ENCODE measurements at places on chromosomes 2 and 18.

DNA sequence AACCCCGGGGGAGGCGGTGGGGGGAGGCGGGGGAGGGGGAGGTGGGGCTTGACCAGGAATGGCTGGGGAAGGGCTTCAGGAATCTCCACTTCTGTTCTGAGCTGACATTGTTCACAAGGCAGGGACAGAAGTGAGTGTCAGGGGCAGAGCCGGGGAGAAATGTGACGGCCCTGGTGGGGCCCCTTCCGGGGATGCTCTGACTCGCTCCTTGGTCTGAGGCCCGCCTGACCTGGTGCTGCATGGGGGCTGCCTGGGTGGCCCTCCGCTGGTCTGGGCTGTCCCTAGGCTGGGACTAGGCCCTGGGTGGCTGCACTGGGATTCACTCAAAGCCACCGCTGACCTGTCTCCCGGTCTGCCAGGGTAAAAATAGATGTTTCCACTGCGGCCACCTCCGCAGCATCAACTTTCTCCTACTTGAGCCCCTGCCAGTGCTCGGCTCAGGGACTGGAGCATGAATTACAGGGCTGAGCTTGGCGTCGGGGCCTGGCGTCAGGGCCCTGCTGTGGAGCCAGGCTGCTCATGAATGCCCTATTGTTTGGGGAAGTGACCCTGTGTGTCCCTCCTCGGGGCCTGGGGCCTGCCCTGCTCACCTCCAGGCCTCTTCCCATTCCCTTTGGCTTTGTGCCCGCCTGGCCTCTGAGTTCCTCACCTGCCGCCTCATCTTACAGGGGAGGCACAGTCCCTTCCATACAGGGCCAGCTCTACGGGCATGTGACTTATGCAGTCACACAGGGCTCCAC lies 247.5 kb downstream of the DYSF start:
- no peak for DNase-seq

- peak; percentile 57 for DNase-seq
Observed at GRCh38 chr2:9630117-9630735, 571 bp downstream of the YWHAQ start.

DNA sequence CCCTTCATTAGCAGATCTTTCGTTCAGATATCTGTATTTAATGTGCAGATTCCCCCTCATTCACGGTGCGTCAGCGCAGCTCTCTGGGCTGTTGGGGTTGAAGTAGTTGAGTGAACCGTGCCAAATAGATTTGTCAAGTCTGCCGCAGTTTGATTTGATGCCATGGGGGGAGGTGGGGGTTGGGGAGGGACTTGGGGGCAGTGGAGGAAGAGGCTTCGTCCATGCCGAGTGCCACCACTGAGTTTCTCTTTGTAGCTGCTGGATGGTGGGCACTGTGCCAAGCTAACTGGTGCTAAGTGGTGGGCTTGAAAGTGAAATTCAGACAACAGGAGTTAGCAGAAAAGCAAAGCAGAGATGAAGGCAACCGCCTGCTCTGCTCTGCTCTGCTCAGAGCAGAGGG lies 47.9 kb downstream of the NRP2 start:
- DNase-seq = no peak

GRCh38 chr2:157825885-157826284 lies 50.2 kb downstream of the ACVR1 start:
- DNase-seq = no peak

- DNase-seq = no peak
Observed at GRCh38 chr2:45734952-45735351, 83.5 kb downstream of the PRKCE start.

GRCh38 chr2:21644266-21644665 lies 520.5 kb downstream of the TDRD15 start:
- no peak for DNase-seq

DNA sequence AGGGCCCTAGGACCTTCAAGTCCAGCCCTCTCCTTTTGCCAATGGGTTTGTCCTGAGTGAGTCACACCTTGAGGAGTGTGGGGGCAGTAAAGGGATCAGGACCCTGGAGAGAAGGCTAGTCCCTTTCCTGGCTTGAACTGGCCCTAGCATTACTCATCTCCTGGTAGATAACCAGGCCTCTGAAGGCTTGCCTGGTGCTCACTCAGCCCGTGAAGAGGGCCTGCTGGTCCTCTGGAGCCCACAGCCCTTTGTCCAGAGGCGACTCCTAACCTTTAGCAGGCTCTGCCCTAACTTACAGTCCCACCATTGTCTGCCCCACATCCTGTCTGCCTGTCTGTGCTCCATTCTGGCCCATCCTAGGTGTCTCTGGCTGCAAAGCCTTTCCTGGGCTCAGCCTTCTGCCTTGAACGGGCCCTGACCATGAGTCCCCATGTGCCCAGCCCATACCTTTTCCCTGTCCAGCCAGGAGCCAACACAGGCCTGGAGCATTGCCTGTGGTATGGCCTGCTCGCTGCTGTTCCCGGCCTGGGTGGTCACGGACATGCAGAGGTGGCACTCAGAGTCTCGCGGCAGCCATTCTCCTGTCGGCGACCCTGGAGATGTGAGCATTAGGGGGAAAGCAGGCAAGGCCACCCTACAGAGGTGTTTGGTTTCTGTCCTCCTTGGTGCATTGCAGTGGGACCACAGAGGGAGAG lies 5.0 kb downstream of the SFTPB start:
- no peak for DNase-seq

GRCh38 chr2:61658841-61659780 lies 121.0 kb upstream of the XPO1 start:
- DNase-seq = no peak

GRCh38 chr2:13046557-13047165 lies 329.9 kb downstream of the TRIB2 start:
- DNase-seq = no peak

- no peak for DNase-seq
Observed at GRCh38 chr2:231680992-231681852, 27.1 kb upstream of the PTMA start.

DNA sequence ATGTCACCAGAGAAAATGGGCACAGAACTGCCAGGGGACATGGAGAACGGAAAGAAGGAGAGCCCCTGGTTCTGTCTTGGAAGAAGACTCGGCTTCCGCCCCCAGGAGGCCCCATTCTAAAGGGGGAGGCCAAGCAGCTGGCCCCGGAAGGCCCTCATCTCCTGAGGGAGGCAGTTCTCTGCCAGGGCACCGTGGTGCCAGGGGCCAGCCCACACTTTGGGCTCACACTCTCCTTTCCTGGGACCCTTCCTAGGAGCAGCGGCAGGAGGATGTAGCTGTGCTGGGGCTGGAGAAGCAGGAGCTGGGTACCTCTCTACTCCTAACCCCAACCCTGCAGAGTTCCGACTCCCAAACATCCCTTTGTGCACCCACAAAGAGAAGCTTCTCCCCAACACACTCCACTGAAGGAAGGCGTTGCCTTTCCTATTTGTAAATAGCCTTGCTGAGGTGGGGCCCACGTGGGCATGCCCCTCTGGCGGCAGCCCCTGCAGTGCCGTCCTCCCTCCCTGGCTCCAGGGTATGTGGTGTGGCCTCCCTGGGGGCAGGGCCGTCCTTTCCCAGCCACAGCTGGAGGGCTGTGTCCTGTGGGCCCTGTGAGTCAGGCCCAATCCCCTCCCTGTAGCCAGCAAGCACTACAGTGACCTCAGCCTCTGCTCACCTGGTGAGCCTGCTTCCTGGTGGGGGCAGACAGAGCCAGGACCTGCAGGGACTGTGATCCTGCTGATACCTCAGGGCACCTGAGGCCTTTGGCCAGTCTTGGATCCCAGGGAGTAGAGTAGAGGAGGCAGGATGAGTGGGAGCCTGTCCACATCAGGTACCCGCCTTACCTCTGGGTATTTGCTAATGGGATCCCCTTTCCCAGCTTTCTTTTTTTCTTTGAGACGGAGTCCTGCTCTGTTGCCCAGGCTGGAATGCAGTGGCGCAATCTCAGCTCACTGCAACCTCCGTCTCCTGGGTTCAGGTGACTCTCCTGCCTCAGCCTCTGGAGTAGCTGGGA lies 26.6 kb downstream of the ZFP36L2 start:
- no peak for DNase-seq

DNA sequence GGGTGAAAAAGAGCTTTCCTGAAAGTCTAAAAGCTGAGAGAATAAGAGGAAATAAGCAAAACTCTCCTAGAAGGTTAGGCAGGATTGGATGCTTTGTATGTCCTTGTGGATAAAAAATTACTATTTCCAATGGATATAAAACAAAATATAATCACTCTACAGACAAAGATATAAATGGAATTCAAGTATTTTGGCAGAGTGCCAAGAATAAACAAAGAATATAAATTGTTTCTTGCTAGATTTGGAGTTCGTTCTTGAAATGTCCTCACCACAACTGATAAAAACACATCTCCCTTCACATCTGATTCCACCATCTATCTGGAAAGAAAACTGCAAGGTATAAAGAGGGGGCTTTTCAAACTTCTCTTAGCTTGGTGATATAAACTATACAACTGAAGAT lies 13.3 kb downstream of the SULT1C3 start:
- no peak for DNase-seq

GRCh38 chr2:36459725-36460137 lies 104.2 kb downstream of the CRIM1 start:
- no peak for DNase-seq

- no peak for DNase-seq
Observed at GRCh38 chr18:33700513-33700976, 122.5 kb downstream of the ASXL3 start.

GRCh38 chr2:42060718-42061619 lies 13.1 kb downstream of the PKDCC start:
- DNase-seq = no peak

- DNase-seq = no peak
Observed at GRCh38 chr2:172806493-172806892, 70.8 kb downstream of the RAPGEF4 start.

- DNase-seq = no peak
Observed at GRCh38 chr2:104028061-104028460, 825.9 kb upstream of the POU3F3 start.

- no peak for DNase-seq
Observed at GRCh38 chr2:11941201-11942177, 195.1 kb downstream of the LPIN1 start.

DNA sequence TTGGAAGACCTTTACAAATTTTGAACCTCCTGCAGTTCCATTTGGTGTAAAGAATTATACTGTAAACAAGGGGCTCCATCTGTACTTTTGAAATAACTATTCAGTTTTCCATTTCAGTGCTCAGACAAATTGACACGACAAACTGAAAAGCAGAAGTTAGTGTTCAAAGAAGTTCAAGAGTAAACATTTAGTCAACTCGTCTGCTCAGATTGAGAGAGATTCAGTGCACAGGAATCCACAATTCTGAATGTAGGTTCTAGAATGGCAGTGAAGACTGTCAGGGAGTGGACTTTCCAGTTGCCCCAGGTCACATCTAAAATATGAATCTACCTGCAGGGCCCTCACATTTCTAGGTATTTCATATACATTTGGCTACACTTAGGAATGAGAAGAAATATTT lies 322.3 kb upstream of the TCF4 start:
- no peak for DNase-seq

DNA sequence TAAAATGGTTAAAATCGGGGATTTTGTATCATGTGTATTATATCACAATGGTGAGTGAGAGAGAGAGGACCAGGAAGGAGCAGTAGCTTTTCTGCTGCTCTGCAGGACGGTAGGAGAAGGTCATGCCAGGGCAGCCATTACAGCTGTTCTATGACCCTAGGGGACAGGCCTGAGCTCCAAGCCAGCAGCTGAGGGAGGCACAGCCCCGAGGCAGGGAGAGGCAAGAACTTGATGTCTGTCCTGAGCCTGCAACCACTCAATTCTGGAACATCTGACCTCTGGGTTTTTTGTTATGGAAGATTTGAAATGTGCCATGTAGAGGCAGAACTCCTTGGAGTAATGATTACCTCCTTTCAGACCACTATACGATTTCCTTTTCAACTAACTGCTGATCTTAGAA lies 135.8 kb upstream of the SH3BP4 start:
- DNase-seq = no peak

GRCh38 chr2:99689145-99689742 lies 199.4 kb upstream of the REV1 start:
- DNase-seq = no peak

- DNase-seq = peak; percentile 4
Observed at GRCh38 chr18:62187543-62188510, 772 bp downstream of the RELCH start.

GRCh38 chr2:153416071-153416470 lies 62.5 kb downstream of the RPRM start:
- DNase-seq = no peak

DNA sequence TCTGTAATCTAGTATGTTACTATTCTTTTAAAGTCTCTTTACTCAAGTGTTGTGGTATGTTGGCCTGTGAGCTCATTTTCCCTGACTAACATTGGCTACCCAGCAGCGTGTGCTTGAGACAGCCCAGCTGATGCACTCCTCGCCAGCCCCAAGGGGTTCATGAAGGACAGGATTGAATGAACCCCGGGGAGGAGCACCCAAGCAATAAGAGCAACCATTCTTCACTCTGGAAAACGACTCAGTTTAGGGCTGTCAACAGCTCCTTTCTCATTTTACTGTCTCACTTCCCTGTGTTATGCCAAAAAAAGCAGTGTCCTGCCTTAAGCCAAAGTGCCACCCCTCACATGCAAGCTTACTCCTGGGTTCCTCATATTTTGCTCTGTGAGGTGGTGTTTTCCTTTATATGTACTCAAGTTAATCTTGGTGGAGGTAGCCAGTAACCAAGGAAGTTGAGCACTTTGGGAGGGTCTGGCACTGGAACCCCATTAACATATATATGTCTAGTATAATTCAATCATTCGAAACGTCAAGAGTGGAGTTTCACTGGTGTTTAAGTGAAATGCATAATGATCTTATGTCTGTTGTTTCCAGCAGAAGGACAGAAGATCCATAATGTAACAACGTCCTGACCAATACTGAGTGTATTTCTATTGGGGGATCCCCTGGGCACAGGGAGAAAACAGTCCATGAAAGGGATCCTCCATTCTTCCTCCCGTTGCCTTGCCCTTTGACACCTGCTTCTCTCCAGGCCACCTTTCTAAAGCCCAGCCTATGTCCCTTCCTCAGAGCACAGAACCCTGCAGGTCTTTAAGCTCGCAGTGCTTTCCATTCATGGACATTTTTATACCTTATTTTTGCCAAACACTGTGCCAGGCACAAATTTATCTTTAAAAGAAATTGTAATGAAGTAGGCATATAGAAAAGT lies 43.2 kb downstream of the ATIC start:
- no peak for DNase-seq

DNA sequence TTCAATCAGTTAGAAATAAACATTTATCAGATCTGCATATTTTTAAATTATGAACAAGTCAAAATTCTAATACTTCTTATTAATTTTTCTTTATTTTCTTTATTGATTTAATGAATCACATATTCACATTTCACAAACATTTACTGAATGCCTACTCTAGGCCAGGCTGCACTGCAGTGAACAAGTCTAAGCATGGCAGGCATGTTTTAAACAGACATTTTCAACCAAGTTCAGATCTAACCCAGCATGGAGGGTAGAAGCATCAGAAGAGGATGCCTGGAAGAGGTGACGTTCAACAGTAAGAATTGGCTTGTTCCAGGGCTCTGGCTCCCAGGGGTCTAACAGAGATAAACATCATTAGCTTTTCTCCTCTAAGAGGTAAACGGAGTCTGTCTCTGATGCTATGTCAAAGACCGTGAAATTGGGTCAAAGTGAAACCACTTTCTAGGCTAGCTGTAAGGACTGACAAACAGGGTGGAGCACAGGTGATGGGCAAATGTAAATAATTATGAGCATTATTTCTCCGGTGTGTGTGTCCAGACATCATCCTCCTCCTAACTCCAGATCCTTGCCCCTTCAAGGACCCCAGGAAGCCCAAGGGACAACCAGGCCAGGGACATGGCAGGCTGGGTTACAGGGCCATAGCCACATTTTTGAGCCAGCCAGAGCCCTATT lies 50.6 kb downstream of the UNC50 start:
- no peak for DNase-seq

GRCh38 chr2:14635391-14635871 lies 2.9 kb downstream of the LRATD1 start:
- no peak for DNase-seq

- no peak for DNase-seq
Observed at GRCh38 chr18:433298-433697, 67.2 kb downstream of the COLEC12 start.
